ENCODE measurements at places on chromosomes 2 and 18.

GRCh38 chr2:69436596-69436937 lies 668 bp downstream of the NFU1 start:
- no peak for DNase-seq

- DNase-seq, result no peak
These were observed 29.0 kb upstream of the CATIP start for GRCh38 chr2:218327451-218328210.

GRCh38 chr2:216362730-216363129 lies 9.6 kb downstream of the MARCHF4 start:
- DNase-seq, result no peak

GRCh38 chr2:97816411-97816810 lies 103.0 kb downstream of the ZAP70 start:
- DNase-seq, result no peak

DNA sequence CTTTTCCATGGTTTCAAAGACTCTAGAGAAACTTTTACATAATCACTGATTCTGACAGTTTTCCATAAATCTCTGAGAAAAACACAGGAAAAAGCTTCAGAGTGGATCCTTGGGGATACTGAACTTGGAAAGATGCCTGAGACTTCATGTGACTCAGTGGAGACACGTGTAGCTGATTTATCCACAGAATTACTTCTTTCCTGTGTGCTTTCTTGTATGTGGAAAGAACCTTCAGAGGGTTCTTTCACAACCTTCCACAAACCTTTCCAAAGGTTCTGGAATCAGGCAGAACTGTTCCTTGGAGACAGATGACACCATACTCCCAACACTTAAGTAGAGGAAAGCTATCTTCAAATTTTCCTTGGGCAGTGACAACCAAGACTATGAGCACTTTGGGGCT lies 207.2 kb downstream of the RND3 start:
- no peak for DNase-seq

GRCh38 chr2:32990556-32990955 lies 43.8 kb downstream of the LTBP1 start:
- DNase-seq, result no peak

- no peak for DNase-seq
These were observed 26.1 kb upstream of the IMP4 start for GRCh38 chr2:130316596-130316995.

DNA sequence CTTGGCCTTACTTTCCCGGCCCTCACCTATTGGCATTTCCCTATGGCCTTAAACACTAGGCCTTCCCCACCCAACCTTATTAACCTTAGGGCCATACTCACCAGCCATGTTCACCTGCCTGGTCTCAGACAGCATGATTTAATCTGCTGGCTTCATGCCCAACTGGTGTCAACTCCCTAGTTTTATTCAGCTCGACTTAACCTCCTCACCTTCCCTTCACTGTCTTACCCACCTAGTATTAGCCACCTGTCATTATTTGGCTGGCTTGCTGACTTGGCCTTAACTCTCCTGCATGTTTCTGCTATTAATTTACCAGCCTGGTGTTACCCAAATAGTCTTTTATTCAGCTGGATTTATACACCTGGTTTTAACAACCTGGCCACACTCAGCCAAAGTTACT lies 136.0 kb upstream of the ZSWIM2 start:
- DNase-seq, result no peak

- no peak for DNase-seq
These were observed 1.2 kb upstream of the HES6 start for GRCh38 chr2:238240757-238241711.

Data from SK-N-MC (cell line).